Activated CD4-positive, alpha-beta T cell treated with anti-CD3 and anti-CD28 coated beads for 24 hours (primary cell): ENCODE measurements at places on chromosomes 5 and 9.

DNA sequence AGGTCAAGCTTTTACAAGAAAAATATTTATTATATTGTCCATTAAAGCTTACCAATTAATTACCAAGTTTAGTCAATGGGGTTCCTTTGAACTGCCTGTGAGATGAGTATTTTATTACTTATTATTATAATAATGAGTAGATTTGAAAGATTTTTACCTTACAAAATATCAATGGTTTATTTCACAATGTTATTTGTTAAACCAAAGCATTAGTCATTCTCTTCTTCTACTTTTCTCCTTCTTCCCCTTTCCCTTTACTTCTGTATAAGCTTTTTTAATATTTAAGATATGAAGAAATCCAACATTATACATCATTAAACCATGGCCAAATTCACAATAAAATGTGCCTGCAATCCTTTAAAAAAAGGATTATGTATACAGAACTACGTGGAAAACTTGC lies 369.5 kb downstream of the ARL15 start:
- DNase-seq, result no peak

DNA sequence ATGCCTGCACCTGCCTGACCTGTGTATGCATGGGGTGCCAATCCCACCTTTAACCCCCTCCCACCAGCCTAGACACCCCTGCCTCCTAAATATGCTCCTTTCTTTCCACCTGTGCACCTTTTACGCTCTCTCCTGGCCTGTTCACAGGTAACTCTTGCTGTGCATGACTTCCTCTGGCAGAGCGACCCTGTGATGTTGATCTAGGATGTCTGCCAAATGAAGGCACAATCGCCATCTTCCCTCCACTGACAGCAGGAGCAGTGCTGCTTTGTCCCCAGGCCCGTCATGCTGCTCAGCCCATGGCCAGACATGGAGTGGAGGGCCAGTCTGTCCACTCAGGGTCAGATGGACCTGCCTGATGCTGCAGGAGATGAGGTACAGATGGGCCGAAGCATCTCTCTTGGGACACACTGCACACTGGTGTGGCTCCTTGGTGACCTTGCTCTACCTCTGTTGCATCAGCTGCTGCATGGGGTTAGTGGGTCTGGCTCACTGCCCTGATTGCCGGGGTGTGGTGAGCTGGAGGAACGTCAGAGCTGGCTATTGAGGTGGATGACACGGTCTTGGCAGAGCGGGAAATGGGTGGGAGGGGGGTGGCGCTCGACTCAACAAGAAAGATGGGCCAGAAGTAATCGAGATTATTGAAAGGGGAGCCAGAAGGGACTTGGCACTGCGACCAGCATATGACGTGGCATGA lies 101.7 kb upstream of the PITX1 start:
- no peak for DNase-seq

DNA sequence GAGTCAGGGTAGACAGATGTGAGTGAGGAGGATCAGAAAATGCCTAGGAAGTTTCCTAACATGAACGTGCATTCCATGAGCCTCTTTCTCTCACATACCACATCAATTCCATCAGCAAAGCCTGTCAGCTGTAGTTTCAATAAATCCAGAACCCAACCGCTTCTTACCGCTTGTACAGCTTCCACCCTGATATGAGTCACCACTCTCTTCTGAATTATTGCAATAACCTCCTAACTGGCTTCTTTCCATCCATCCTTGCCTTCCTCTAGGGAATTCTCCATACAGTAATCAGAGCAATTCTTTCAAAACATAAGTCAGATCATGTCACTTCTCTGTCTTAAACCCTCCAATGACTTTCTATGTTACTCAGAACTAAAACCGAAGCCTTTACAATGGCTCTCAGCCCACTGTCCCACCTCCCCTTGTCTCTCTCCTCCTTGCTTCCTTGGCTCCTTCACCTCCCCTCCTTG lies 8.1 kb upstream of the RAD23B start:
- DNase-seq, result no peak

- no peak for DNase-seq
Observed at GRCh38 chr5:54610197-54610944, 92.8 kb downstream of the SNX18 start.

DNA sequence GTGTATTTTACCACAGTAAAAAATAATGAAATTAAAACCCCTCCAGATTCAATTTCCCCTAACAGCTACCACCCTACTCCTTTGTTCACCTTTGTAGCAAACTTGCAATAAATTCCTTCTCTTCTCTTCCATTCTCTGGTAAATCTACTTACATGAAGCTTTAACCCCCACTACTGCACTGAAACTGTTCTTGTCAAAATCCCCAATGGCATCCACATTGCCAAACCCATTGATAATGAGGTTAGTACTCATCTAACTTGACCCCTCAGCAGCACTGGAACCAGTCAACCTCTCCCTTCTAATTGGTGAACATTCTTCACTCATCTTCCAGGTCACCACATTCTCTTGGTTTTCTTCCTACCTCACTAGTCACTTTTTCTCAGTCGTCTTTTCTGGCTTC lies 29.6 kb downstream of the NRG2 start:
- DNase-seq, result no peak

GRCh38 chr9:105466898-105467455 lies 19.1 kb downstream of the FSD1L start:
- no peak for DNase-seq

DNA sequence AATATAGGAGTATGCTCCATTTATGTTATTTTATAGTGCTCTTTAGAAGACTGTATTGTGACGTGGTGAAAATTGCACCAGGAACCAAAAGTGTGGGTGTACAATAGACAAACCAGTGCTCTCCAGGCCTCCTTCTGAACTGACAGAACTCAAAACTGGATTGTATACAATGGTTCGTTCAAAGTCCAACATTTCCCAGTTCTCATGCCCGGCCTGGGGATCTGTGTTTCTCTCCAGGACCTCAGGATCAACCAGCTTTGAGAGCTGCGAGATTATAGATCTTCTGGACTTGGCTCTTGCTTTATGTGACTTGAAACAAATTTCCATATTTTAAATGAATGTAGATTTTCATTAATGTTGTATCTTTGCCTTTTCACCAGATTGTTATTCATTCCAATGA lies 60.8 kb upstream of the CER1 start:
- DNase-seq, result no peak

GRCh38 chr5:122311961-122312590 lies at the start of gene SNCAIP:
Gene SNCAIP (plus strand): TSS chr5:122312237. CDS start chr5:122391135, 78,898 bp downstream.
- DNase-seq, result no peak

DNA sequence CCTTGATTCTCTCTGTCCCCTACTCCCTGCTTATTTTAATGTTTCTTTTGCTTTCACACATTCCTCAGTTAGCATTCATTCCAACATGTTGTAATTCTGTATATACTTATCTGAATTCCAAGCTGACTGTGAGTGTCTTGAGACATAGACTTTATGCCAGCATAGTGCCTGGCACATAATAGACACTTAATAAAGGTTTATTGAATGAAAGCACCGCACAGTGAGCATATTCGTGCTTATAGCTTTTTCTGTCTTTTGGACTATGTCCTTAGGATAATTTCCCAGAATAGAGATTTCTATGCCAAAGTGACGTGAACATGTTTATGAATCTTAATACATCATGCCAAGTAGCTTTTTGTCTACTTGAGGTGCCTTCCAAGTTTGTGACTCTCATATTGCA lies 174.6 kb downstream of the CD180 start:
- no peak for DNase-seq

- no peak for DNase-seq
Observed at GRCh38 chr5:175885813-175886212, 14.4 kb downstream of the CPLX2 start.

GRCh38 chr9:28260330-28260729 lies 687.0 kb upstream of the C9orf72 start:
- no peak for DNase-seq

- DNase-seq, result no peak
Observed at GRCh38 chr5:85334-85995, 6.5 kb upstream of the PLEKHG4B start.

DNA sequence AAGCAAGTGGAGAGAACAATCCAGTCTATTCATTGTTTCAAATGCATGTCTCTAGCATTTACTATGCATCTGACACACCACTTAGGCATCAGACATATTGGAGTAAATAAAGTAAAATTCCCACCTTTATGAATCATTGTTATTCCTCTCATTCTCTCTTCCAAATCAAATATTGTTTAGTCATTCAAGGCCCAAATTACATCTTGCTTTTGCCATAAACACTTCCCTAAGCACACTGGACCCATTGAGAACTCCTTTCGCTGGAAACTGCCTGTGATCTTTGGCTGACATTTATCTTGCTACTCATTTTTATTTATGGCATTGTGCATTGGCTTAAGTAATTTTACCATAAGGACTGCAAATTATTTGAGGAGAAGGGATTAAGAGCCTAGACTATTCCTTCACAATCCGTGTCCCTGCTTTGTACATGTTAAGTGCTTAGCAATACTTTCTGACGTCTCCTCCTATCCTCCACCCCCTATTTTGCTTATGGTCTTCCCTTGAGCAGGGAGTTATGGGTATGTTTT lies 7.4 kb downstream of the C5orf46 start:
- no peak for DNase-seq

DNA sequence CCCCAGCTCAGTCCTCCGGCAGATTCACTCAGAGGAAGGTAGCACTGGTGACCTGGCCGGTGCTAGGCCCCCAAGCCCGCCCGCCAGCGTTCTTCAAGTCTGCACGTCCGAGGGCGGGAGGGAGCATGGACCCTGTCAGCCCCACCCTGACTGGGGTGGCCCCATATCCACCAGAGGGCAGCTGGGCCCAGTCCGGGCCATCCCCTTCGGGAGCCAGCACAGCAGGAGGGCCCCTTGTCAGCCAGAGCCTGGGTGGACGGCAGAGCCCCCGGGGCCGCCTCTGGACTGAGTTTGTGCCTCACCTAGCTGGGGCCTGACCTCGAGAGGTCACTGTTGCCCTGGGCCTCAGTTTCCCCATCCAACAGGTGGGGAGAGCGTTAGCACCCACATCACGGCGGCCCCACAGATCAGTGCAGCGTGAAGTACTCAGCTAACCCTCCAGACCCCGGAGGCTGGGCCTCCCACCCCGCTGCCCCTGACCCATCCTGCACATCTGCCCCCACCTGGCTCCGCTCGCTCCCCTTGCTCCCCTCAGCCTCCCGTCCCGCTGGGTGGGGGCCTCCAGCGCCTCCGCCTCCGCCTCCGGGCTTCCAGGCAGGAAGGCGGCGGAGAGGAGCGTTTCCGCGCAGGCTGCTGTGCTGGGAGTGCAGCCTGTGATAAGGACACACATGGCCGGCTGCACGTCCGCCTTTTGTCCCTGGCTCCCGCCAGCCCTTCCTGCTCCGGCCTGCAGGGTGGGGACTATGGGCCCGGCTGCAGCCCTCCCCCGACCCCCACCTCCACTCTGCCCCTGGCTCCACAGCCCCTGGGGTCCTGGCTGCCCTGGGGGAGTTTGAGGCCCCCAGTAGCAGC lies 16.6 kb upstream of the EGFL7 start:
- DNase-seq, result no peak

DNA sequence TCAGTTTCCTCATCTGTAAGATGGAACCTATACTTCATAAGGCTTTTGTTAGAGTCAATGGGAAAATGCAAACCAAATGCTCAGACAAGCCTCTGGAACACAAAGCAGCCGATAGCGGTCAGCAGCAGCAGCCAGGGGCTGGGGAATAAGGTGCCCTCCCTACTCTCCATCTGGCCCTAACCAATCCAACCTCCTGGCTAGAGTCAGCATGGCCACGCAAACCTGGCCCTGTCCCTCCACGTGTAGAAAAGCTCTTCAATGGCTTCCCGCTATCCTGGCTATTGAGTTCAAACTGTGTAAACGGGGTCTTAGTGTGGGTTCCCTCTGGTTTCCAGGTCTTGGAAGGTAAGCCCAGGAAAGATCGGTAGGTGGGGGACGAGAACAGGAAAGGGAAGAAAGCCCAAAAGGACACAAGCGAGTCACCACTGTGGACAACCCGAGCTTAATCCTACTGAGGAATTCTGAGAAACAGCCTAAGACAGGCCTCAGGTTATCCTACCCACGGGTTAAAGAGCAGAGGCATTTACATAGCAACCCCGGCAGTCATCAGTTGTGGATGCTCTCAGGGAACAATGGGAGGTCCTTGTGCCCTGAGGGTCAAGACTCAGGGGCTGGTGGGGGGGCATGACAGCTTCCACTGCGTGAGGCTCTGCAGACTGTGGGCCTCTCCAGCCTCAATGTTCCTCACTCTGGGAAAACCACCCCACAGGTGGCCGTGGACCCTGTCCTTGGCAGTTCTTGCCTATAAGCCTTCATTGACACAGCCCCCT lies 30.9 kb downstream of the FABP6 start:
- no peak for DNase-seq

DNA sequence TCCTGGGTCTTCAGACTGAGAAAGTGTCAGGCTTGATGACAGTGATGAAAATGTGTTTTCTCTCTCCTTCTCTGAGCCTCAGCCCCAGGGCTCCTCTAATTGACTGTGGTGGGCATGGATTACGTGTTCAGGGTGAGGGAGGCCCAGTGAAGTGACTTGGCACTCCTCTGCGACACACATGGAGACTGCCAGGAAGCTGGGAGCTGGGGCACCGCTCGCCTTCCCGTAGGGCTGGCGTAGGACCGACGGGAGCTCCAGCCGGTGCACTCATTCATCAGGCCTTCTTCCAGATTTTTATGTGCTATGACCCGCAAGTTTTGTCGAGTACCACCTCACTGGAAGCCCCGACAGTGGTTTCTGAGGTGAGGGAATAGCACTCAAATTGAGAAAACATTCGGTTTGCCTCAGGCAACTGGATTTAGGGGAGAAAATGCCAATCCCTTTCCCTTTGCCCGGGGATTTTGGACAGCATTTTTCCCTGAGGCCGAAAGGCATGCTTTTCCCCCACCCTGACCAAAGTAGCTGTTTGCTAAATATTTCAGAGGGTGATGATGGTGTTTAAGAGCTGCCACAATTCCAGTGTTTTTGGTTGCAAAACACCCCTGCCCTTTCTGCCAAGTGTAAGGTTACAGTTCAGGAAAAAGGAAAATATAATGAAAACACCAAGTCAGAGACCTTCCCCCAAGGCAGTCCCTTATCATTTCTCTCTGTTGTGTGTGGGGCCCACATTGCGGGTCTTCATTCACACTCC lies 83.7 kb downstream of the PCSK5 start:
- no peak for DNase-seq

- no peak for DNase-seq
Observed at GRCh38 chr9:99004717-99005460, 61.2 kb downstream of the COL15A1 start.

- no peak for DNase-seq
Observed at GRCh38 chr5:86008704-86009103, 609.0 kb upstream of the COX7C start.

GRCh38 chr5:135466178-135467050 lies 14.3 kb upstream of the TIFAB start:
- peak; percentile 68 for DNase-seq

DNA sequence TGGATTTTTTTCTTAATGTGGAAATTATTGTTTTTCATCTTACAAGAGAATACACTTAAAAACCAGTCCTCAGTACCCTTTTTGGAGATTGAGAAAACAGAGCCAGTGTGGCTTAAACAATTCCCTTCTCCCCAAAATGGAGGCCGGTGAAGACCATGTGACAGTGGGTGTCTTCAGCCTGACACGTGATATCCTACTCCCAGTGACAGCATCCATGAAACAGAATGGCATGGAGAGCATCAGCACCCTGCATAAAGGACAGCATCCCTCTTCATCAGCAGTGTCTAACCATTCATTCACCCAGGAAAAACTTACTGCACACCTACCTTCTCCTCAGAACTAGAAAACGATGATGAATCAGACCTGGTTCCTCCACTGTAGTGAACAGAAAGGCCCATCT lies 103.4 kb upstream of the RAI14 start:
- DNase-seq, result no peak

GRCh38 chr5:170579601-170580000 lies 75.8 kb downstream of the KCNIP1 start:
- DNase-seq, result no peak

GRCh38 chr5:10124287-10124686 lies 125.4 kb downstream of the ATPSCKMT start:
- no peak for DNase-seq

- DNase-seq, result no peak
Observed at GRCh38 chr9:18007621-18008020, 428.8 kb downstream of the SH3GL2 start.
